ENCODE measurements at places on chromosomes 3 and 15.

DNA sequence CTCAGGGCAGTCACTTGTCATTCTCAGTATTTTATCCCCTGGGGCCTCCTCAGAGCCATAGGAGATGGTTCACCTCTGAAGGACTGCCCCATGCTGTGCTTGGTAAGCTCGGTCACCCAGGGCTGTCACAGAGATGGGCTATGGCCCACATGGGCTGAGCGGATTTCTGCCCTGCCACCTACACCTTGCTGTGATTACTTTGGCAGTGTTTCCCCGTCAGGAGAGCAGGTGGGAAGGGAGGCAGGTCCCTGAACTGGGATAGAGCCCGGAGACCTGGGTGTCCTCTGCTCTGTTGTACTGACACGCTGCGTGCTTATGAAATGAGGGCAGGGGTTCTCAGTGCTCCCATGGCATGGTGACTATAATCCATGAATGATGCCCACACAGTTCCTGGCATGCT is 48.9 kb downstream of the APBA2 start:
- peaks cover 29% of the 10 kb centered on the region for H3K4me1 ChIP-seq
- no peaks in the 10 kb centered on the region for H3K27me3 ChIP-seq
- no peak overlapping the region for H3K27ac ChIP-seq
- DNase-seq = no peak

- no peak overlapping the region for H3K4me3 ChIP-seq
- H3K27ac ChIP-seq = no peak overlapping the region
- H3K36me3 ChIP-seq = no peaks in the 10 kb centered on the region
- no peaks in the 10 kb centered on the region for H3K4me1 ChIP-seq
- no peak for DNase-seq
- no peaks in the 10 kb centered on the region for H3K27me3 ChIP-seq
These were observed 164.4 kb upstream of the RORA start for GRCh38 chr15:61393524-61393923.

DNA sequence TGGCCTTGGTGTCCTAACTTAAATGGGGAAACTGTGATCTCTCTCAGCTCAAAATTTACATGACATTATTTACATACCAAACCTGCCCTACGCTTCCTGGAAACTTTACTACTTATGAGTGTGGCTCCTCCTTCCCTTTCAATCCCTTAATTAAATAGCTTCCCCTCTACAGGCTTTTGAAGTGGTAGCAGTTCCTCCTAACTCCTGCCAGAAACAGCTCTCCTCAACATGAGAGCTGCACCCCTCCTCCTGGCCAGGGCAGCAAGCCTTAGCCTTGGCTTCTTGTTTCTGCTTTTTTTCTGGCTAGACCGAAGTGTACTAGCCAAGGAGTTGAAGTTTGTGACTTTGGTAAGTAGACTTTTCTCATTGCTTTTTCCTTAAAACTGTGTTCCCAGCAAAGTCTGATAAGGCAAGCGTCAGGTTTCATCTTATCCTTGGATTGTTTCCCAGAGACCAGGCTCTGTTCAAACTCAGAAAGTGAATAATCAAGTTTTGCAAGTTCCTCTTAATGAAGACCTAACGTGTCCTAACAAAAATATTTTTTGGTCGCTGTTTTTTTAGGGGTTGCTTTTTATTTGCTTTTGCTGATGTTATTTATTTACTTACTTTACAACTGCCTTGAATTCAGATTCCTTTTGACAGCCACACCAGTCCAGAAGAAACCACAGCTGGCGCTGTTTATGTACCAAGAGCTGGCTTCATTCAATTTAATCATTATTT is at the start of gene ACP3:
ACP3 (plus strand) TSS at position 179 of the 720 bp plus-strand sequence; CDS start at position 229, 50 bp downstream.
- no peaks in the 10 kb centered on the region for H3K36me3 ChIP-seq
- no peaks in the 10 kb centered on the region for H3K4me1 ChIP-seq
- H3K4me3 ChIP-seq = no peak within 1 kb of the TSS
- peak within 1 kb of the TSS; percentile 20 for H3K27ac ChIP-seq

DNA sequence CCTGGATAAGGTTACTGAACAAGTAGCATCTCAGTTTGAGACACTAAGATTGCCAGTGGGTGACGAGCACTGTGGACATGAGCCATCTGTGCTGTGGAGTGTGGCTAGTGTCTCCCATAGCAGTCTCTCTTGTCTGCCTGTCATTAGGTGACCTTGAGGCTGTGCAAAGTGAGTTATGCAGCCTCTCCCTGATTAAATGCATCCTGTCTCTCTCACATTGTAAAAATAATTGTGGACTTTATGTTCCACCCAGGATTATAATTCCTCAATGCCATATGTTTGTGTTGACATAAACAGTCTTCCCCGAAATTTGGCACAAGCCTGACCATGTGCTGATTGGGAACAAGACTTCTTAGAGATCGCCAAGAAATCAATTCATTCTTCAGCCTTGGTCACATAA is 168.9 kb downstream of the MYRIP start:
- no peaks in the 10 kb centered on the region for H3K36me3 ChIP-seq
- DNase-seq = no peak

DNA sequence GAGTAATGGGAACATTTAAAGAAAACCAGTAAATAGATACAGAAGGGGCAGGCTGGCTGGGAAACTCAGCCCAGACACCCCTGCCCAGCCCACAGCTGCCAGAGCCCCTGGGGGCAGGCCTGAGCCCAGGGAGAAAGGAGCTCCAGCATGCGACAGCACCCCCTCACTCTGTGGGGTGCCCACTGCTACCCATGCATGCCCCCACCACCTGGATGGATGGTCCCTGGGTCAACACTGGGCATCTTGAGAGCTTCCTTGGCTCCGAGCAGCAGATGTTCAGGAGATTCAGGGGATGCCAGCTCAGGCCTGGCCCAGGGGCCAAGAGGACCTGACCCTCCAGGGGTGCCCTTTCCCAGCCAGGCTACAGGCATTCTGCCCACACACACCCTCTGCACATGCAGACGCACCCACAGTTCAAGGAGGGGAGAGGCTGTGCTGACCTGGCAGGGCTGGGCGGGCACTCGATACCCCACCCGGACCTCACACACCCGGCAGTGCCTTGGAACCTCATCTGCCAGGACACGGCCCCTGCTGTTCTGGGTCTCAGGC is 31.5 kb downstream of the PTH1R start:
- peaks cover 28% of the 10 kb centered on the region for H3K4me1 ChIP-seq
- H3K36me3 ChIP-seq = no peaks in the 10 kb centered on the region
- H3K4me3 ChIP-seq = no peak overlapping the region
- no peaks in the 10 kb centered on the region for H3K27me3 ChIP-seq
- H3K27ac ChIP-seq = no peak overlapping the region
